AG04450 (cell line): ENCODE measurements at places on chromosomes 6 and 20.
A peak's percentile ranks its signal among the peaks of the same experiment; 100 is the strongest.

GRCh38 chr20:60804918-60805630 is 447.0 kb upstream of the CDH4 start:
- no peak for DNase-seq

GRCh38 chr20:51310216-51310615 is 232.3 kb downstream of the NFATC2 start:
- no peak for DNase-seq

DNA sequence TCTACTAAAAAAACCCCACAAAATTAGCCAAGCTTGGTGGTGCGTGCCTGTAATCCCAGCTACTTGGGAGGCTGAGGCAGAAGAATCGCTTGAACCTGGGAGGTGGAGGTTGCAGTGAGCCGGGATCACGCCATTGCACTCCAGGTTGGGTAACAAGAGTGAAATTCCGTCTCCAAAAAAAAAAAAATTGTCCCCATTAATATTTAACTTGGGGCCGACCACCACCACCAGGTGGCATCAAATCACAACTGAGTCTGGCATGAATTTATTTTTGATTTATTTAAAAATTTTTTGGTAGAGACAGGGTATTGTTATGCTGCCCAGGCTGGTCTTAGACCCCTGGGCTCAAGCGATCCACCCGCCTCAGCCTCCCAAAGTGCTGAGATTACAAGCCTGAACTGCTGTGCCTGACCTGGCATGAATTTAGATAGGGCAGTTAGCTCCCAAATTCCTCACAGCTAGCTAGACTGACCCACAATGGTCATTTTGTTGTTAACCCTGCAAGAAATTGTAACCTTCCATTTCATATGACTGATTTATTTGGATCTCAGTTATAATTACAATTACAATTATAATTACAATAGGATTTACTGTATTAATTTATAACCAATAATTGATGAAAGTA is 17.1 kb upstream of the BEND3 start:
- no peak for DNase-seq

- DNase-seq, result no peak
Observed at GRCh38 chr6:42025066-42025844, 25.1 kb upstream of the TAF8 start.

DNA sequence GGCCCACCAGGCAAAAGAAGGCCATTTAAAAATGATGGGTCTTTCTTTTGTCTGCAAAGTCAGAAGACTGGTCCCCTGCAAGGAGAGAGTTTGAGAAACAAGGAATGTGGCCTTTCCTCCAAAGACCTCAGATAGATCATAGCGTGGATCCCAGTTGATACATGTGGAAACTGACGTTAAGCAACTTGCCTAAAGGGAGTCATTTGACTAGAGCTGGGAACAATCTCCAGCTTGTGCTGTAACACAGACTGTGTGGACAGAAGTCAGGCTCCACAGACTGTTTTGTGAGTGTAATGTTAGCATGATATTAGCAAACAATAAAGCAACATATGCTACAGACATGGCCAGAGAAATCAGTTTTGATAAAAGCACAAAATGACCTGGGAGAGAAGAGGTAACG is 140.4 kb upstream of the CITED2 start:
- DNase-seq, result no peak

DNA sequence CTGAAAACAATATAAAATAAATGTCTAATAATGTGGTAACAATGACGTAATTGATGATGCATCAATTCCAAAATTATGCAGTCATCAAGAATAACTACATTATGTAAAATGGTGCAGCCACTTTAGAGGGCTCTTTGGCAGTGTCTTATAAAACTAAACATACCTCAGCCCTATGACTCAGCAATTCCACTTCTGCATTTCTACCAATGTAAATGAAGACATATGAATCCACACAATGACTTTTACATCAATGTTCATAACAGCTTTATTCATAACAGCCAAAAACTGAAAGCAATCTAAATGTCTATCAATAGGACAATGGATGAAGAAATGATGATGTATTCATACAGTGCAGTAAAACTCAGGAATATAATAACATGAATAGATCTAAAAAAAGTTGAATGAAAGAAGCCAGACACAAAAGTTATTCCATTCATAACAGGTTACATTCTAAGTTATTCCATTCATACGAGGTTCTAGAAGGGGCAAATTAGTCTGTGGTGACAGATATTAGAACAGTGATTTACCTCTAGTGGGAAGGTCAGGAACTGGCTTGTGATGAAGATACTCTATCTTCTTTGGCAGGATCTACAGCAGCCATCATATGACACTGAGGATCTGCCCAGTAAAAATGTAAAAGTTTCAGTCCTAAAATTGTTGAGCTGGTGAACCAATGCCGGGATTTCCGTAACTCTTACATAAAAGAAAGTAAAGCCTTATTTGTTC is 396.1 kb downstream of the PLCB1 start:
- peak; percentile 51 for DNase-seq
